Retinal pigment epithelial cell (primary cell): ENCODE measurements at places on chromosomes 6 and 20.

- no peak for DNase-seq
These were observed at the start of gene GPLD1 for GRCh38 chr6:24489470-24489869. Gene GPLD1 (minus strand): TSS chr6:24489578. CDS start chr6:24489511, 67 bp downstream.

DNA sequence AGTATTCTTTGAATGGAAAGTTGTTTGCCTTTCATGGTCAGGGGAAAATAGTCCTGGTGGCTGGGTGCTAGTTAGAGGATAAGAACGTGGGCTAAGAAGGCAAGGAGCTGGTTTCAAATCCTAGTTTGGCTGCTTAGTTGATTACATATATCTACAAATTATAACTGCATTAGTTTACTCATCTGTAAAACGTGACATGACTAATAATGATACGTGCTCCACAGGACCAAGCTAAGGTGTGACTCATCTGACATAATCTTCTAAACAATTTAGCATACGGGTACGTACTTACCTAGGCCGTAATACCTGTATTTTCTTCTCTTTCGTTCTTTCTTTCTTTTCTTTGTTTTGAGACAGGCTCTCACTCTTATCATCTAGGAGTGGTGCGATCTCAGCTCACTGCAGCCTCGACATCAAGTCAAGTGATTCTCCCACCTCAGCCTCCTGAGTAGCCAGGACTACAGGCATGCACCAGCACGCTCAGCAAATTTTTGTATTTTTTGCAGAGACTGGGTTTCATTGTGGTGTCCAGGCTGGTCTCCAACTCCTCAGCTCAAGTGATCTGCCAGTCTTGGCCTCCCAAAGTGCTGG, 1274.2 kb upstream of the GJE1 start:
- peak; percentile 32 for DNase-seq

DNA sequence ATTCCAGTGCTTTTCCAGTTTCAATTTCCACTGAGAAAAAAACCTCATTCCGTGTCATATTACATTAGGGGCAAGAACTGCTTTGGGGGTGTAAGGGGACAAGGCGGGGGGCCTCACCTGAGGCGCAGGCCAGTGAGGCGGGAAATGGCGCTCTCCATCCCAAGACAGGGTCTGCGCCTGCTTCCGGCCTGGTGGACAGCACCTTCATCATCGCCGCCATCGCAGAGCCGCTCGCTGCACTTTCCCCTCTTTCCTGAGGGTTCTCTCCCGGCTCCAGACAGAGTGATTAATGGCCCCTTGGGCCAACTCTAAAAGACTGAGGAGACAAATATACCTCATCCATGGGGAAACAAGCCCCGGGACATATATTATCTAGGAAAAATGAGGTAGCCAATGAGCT, 270.0 kb upstream of the SOX4 start:
- DNase-seq, result no peak

DNA sequence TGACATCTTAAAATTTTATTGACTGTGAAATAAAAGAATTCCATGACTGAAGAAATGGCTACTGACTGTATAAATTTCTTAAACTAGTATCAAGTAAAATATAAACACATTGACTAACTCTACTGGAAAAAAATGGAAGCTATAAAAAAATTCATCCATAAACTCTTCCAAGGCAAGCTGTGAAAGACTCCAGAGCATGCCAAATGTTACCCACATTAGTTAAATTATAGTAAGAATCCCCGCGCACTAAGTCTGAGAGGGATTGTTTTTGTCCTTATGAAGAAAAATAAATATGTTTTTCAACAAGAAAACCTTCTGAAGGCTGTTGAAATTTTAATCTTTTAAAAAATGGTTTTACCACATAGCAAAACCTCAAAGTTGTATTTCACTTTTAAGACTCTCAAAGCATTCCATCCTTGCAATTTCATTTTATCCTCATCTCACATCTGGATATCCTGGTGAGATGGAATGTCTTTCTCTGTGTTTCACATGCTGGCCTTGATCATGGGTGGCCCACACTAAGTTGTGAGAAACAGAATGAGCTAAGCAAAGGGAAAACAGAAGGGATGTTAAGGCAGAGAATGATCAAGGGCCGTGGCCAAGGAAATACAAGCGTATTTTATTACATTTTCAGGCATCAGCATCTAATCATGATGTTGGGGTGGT, 732.5 kb downstream of the KIF16B start:
- no peak for DNase-seq

- DNase-seq, result no peak
These were observed 8.3 kb downstream of the SEMG2 start for GRCh38 chr20:45229264-45230056.
